DMS53 (cell line): ENCODE measurements at places on chromosomes 16 and 17.
A peak's percentile ranks its signal among the peaks of the same experiment; 100 is the strongest.

GRCh38 chr16:73154063-73154870, 106.3 kb upstream of the ZFHX3 start:
- DNase-seq: no peak

DNA sequence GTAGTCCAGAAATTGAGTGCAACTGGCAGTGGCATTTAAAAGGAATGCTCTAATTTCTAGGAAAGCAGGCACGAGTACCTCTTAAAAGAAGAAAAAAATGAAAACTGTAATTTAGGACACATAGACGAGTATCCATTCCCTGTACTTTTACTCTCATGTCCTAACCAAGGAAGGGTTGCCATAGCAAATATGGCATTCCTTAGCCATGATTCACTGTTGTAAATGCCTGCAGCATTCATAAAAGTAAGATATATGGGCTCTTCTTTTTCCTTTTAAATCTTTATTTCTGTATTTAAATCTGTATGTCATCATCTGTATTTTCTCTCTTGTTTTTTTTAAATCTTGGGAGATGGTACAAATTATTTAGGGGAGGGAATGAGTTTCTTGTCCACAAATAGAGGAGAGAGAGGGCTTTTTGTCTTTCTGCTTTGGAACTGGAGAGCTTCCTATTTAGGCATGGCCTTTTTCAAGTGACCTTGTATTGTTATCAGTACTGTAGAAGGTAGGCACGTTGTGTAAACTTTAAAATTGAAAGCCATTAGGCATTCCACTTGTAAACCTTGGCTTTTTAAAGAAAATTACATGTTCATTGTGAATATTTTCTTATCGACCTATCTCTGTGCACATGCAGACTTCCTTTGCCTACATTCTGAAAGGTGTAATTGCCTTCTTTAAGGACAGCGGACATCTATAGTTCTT, 50.0 kb downstream of the TENT4B start:
- peak; percentile 67 for DNase-seq

- no peak for DNase-seq
Measured at GRCh38 chr17:76957678-76958464, 89.7 kb downstream of the MGAT5B start.

GRCh38 chr17:7946441-7946840, 14.4 kb downstream of the CNTROB start:
- DNase-seq: no peak

DNA sequence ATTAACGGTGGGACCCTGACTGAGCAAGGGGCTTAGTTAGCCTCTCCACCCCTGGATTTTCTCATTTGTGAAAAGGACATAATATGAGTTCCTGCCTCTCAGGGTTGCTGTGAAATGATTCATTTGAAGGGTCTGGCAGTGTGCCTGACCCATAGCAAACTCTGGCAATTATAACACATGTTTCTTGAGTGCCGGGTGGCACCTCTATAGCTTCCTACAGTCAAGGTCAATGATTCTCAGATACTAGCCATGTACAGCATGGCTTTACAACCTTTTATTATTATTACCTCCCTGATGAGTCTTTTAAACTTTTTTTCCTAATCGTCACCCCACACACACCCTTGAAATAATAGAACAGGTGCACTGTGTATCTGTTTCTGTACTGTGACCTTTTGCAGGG, 42.1 kb downstream of the TMEM114 start:
- DNase-seq: no peak

- no peak for DNase-seq
Measured at GRCh38 chr16:51624080-51624775, 473.2 kb upstream of the SALL1 start.
